ENCODE measurements at places on chromosomes 7 and 10.

DNA sequence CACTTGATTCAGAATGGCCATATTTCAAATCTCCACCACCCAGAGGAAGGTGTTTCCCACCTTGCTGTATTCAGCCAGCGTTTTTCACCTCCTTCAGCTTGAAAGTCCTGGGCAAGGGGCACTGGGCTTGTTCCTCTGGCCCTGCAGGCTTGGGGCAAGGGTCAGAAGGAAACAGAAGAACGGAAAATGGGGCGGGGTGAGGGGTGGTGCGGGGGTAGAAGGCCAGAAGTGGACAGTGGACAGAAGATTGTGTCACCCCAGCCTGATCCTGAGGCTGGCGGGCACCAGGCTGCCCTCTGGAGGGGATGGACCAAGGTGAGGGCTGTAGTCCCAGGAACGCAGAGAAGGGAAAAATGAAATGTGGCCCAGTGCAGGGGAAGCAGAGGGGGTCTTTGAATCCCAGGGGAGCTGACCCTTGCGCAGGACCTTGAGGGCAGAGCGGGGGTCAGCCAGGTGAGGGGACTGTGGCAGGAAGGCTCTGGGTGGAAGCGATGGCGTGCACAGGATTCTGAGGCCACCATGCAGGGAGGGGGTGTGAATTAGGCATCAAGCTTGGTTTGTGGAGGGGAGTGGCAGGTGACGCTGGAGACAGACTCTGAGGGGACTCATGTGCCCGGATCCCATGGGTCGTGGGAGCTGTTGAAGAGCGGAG, 23.0 kb downstream of the TMEM120A start:
- no peak for DNase-seq

- DNase-seq: no peak
Measured at GRCh38 chr7:73786588-73786987, 16.5 kb upstream of the CLDN3 start.

GRCh38 chr10:131114846-131115245, 196.7 kb downstream of the TCERG1L start:
- no peak for DNase-seq

GRCh38 chr10:68088740-68089139, 13.7 kb upstream of the HERC4 start:
- no peak for DNase-seq

- peak; percentile 7 for DNase-seq
Measured at GRCh38 chr7:98051118-98051744, 55.4 kb upstream of the LMTK2 start.

DNA sequence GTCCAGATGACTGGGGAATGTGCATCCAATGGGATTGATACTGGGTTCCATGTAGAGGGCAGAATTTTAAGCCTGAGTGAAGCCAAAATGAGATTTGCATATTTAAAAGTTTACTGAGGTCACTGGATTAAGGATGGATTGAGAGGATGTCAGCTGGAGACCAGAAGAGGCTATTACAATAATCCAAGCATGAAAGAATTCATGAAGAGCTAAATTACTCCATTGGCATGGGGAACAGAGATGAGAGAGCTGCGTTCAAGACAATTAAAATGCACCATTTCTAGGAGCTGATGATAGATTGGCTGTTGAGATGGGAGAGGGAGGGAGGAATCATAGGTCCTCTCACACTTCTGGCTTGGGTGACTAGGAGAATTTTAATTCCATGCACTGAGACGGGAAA, 158.5 kb downstream of the JCAD start:
- no peak for DNase-seq

DNA sequence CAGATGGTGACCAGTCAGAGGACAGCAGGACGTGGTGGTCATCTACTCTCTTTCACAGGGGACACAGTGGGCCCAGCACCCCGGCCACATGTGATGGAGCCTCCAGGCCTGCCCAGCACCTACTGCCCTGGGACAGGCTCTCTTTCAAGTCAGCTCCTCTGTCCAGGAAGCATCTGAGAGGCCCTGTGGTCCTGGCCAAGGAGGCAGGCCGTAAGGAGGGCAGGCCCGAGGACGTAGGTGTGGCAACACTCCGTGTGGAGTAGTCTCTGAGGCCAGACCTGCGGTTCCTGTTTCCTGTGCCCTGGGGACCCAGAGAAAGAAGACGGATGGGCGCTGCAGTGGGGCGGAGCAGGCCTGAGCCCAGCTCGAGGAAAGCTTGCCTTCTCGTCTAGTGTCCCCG, 179.2 kb downstream of the EBF3 start:
- no peak for DNase-seq

DNA sequence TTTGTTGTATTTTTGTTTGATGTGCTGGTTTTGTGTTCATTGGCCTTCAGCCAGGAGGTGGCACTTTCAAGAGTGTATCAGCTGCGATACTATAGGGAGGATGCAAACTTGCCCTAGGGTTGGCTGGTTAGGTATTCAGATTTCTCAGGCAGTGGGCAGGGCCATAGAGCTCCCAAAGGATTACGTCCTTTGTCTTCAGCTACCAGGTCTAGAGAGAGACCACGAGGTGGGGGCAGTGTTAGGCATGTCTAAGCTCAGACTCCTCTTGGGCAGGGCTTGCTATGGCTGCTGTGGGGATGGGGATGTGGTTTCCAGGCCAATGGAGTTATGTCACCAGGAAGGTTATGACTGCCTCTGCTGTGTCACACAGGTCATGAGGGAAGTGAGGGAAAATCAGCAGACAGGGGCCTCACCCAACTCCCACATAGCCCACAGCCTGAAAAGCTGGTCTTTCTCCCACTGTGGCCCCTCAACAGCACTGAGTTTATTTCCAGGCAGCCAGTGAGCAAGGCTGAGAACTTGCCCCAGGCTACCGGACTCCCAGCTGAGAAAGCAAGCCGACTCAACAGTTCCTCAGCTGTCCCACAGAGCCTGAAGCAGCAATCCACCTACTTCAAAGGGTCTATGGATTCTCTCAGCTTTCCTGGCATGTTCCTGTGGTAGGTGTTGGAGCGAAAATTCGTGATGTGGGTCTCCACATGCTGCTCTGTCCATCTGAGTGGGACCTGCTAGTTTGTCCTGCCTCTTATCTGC, 227.4 kb upstream of the COBL start:
- DNase-seq: no peak

DNA sequence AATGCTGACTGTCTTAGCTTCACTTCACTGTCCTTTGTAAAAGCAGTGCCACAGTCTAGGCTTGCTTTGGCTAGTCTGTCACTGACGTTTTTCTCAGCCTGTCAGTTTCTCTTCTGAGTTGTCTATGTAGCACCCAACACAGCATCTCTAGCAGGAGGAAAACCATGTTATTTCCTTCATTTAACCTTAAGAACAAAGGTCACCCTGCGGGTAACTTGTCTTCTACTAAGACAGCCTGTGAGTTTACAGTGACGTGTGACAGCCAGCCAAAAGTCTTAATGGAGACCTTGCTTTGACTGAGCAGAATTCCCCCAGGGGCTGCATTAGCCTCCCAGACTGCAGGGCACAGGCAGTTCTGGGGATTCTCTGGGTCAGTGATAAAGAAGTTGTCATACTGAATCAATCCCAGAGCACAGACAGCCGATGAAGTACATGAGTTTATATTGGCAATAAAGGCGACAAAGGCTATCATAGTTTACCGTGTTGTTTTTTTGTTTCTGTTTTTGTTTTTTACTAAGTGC, 296.0 kb upstream of the KIAA1217 start:
- DNase-seq: no peak

DNA sequence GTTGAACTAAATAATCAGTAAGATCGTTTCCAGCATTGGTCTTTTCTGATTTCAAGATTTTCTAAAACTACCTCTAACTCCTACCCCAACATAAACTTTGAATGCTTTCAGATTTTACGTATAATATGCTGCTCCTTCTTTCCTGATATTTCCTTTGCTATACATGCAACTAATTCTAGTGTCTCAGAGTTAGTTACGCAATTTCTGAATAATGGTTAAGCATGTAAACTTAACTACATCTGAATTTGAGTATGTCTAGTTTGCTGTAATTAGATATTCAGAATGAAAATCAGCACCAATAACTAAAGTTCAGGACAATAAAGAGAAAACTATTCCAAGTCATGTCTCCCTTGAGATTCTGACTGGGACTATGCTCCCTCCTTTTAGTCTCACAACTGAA, 71.0 kb downstream of the SEMA3C start:
- DNase-seq: no peak

- DNase-seq: no peak
Measured at GRCh38 chr7:144529269-144529926, 125.9 kb upstream of the NOBOX start.

DNA sequence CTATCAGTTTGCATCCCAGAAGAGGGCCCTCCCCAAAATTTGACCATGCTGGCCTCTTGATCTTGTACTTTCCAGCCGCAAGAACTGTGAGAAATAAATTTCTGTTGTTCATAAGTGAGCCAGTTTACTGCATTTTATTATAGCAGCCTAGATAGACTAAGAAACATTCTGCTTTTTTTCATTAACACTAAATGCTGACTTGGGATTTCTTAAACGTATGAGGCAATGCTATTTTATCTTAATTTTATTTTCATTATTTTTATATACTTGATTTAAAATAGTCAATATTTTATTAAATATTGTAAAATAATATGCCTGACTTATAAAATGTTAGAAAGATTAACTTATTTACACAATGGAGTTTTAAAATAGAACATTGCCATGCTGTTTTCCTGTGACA, 341.8 kb upstream of the CNTNAP2 start:
- DNase-seq: no peak

DNA sequence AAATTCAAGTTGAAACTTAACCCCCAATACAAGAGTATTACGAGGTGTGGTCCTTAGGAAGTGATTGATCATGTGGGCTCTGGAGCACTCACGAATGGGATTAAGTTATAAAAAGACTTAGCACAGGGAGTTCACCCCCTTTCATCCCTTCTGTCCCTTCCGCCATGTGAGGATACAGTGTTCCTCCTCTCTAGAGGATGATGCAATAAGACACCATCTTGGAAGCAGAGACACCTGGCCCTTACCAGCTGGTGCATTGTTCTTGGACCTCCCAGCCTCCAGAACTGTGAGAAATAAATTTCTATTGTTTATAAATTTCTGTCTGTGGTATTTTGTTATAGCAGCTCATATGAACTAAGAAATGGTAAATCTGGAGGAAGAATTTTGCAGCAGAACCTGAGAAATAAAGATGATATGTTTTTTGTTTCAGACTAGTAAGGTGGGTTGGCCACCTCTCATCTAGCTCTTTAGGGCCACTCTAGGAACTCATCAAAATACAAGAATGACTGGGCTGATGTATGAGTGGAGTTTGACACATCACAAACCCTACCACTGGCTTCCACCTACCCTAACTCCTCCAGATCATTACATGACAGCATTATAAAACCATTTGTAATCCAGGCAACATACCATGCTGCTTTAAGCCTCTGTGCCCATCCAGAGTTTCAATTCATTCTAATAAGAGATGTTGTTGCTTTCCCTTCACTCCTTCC, 22.4 kb downstream of the SLC26A5 start:
- DNase-seq: no peak

- no peak for DNase-seq
Measured at GRCh38 chr10:77605466-77605865, 32.1 kb downstream of the KCNMA1 start.

DNA sequence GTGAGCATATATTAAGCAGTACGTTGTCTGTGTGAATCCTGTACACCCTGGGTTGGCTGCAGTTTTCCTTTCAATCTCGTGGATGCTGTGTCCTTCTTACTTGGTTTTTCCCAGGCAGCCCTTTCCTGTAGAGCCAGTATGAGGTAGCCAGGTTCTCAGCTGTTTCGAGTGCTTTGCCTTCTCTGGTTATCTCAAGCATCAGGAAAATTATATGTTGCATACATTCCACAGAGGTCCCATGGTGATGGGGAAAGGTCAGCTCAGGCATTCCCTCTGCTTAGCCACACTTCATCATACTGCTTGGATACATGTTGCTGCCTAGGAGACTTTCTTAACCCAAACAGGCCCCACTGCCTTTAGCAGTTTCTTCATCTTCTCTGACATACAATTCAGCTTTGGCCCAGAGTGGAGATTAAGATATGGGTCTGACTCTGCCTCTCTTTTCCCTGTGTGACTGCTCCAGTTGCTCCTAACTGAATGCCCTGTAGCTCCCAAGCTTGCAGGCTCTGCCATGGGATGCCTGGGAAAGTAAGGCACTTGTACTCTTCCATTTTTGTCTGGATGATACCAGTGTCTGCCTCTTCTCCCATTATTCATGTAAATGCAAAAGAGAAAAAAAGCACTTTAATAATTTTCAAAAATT, 11.3 kb downstream of the GNAI1 start:
- DNase-seq: no peak

DNA sequence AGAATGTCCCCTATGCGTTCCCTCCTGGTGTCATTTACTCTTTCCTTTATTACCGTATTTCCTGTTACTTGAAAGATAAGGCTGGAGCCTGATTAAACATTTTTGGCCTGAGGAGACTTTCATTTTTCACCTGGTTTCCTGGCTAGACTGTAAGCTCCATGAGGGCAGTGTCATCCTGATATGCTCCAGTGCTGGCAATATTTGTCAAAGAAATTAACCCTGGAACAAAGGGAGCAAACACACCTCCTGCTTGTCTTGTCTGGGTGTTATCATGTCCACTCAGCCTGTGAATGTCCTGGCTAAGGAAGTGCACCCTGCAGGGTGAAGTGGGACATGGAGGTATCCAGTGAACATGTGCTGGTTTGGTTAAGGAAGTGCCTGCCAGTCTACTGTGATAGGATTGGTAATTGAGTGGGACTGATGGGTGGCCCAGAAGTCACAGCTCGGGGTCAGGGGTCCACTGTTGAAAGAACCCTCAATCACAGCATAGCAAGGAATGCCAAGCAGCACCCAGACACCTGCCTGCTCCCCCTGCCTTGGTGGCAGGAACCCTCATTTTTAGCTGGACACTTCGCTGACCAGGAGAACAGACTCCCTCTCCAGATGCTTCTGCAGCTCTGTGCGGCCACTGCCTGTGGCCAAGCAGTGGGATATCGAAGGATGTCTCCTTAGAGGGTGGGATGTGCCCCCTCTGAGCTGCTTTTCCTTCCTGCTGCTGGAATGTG, 20.9 kb upstream of the PPIA start:
- no peak for DNase-seq
